Psoas muscle (tissue), 8 donors: ENCODE measurements at places on chromosomes 12 and 14. TPM values are rescaled to one million over a fixed set of nuclear protein-coding genes. Genes with fewer than 3 reads are reported as not detected.

GRCh38 chr12:56565510-56566101 is 44.0 kb downstream of the RBMS2 start:
- peak; percentile 77 for DNase-seq

DNA sequence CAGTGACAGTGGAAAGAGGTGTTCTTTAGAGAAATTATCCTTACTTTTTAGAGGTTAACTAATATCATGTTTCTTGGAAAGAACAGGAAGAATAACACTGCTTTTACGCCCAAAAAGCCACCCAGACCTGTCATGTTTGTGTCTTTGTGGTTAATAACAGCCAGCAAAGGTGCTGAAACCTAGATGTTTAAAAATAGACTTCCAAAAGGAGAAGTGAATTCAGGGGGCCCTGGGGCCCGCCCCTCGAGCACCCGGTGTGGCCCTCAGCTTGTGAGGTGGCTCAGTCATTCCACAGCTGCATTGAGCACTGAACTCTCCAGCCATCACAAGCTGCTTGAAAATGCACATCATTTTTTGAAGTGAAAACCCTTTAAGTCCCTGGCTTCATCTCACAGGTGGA is 20.8 kb upstream of the AMN start:
- no peak for DNase-seq

GRCh38 chr14:55031190-55031589 is 4.2 kb downstream of the SOCS4 start:
- no peak for DNase-seq

DNA sequence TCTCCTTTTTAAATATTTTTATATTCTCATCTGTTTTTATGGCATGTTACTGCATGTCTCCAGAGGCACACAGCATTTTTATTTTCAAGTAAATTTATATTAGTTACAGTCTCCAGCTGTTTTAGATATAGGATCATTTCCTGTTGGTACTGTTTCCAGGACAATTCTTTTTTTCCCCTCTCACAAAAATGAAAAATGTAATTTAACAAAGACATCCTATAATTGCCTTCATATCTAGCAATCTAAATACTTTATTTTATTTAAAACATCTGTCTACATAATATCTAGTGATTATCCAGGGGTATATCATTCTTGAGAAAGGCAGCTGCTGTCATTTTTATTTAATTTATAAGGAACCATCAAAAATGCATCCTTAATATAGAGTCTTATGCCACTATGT is 272.4 kb upstream of the NPAS3 start:
- no peak for DNase-seq

- DNase-seq: peak; percentile 43
Observed at GRCh38 chr12:116559162-116559935, at the start of gene MAP1LC3B2. Gene MAP1LC3B2, plus strand, starts transcription at chr12:116559381. Its CDS starts 16,562 bp downstream, at chr12:116575943.

The MSI1 gene
- total RNA-seq: not detected

DNA sequence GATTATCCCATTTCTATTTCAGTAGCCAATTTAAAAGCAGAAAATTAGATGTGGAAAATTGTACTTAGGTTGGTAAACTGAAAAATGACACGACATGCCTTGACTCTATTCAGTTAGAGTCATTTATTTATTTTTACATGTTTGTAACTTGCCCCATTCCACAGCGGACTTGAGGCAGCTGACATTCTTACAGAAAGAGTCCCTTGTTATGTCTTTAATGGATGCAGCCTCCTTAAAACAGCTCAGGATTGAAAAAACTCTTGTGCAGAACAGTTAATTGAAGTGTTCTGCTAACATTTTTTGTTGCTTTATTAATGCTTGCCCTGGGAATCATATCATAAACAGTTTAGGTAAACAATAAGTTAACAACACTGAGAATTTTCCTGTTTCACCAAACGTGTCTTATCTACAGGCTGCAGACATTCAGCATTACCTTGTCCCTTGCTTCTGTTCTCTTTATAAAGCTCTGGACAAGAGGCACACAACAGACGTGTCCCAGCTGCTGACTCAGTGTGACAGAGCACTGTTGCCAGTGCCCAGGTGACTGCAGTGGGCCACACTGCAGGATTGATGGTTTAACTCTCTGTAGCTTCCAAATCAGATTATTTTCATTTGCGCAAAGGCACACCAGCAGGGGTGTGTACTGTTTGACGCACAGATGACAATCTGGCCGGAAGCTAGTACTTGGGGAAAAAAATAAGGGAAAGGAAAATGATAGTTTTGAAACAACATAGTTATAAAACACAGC is 101.6 kb downstream of the PELI2 start:
- DNase-seq: no peak

DNA sequence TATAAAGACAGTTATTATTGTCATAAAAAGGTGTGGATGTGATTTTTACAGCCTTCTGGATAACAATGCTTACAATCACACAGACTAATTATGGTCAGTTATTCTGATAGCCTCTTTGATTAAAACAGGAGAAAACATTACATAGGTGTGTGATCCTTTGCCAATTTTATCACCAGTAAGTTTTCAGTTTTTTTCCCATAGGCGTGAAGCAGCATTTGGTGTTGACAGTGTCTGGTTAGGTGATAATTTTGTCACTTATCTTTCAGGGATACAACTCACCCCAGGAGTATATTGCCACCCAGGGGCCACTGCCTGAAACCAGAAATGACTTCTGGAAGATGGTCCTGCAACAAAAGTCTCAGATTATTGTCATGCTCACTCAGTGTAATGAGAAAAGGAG is 208.8 kb downstream of the EPS8 start:
- no peak for DNase-seq

DNA sequence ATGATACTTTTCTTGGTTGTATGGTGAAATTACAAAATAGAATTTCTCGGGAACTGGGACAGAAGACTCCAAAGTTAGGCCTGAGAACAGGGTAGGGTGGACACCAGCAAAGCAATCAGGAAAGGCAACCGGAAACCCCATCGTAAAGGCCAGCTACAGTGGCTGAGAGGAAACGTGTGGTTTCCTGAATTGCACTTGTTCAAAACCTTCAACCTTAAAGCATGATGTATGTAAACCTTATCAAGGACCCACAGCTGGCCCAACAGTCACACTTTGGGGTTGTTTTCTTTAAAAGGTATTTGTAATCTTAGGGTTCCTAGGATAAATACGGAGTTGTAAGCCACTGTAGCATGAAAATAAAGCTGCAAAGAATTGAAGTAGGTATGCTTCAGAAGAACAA is 2.2 kb upstream of the PTGDR start:
- DNase-seq: no peak

DNA sequence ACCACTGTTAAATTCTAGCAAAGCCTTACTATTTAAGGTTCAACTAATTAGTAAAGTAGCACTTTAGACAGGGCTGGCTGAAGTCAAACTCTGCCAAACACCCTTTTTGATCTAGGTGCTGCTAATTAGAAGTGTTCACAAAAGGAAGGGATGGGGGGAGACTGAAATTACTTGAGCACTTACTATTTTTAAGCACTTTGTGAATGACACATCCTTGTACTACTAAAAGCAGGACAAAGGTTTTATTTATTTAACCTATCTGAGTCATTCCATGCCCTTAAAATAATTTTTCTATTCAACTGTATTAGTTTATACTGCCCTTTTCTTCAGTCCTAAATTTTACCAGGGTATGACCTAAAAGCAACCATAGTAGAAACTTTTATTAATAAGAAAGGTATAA is 20.1 kb downstream of the MBIP start:
- no peak for DNase-seq

The LRP1-AS gene
- total RNA-seq: not detected

The POTEM gene
- not detected for total RNA-seq

DNA sequence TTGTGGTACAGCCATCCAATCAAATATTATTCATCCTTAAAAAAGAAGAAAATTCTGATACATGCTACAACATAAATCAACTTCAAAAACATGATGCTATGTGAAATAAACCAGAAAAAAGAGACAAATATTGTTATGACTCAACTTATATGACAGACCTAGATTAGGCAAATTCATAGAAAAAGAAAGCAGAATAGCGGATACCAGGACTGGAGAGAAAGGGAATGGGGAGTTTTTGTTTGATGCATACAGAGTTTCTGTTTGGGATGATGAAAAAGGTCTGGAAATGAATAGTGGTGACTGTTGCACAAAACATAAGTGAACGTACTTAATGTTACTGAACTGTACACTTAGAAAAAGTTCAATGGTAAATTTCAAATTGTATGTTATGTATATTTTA is 82.3 kb downstream of the SPPL3 start:
- no peak for DNase-seq

The PLEKHD1 gene
- 0.08 TPM for total RNA-seq

DNA sequence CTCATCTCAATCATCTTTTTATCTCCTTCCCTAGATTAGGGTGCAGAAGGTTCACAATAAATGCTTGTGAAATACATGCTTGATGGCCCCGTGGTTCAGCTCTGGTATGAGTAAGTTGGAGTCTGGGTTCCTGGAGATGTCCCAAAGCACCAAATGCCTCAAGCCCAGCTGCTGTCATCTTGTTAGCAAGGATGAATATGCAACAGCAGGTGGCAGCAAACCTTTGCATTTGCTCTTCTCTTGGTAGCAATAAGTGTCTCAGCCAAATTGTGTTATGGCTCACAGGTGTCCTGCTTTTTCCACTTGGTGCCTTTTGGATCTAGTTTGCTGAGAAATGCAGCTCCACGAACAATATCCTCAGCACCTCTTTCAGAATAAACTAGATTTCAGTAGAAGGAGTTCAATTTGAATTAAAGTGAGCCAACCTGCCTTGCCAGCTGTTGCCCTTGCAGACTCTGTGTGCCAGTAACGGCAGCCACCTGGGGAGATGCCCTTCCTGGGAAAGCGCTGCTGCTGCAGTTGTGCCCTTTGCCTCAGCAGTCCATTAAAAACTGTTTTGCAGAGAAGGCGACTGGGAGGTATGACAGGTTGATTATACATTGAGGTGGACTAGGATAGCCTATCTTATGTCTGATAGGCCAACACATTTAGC is 417.3 kb downstream of the SNAPC1 start:
- DNase-seq: no peak

DNA sequence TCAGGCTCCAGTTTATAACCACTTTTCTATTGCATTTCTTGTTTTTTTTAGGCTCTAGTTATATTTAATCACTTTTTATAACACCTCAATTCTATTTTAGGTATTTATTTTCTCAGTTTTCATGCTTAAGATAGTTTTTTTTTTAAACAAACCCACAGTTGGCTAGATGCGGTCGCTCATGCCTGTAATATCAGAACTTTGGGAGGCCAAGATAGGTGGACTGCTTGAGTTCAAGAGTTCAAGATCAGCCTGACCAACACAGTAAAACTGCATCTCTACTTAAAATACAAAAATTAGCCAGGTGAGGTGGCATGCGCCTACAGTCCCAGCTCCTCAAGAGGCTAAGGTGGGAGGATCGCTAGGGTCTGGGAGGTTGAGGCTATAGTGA is 93.0 kb downstream of the PPP1R12A start:
- DNase-seq: no peak

DNA sequence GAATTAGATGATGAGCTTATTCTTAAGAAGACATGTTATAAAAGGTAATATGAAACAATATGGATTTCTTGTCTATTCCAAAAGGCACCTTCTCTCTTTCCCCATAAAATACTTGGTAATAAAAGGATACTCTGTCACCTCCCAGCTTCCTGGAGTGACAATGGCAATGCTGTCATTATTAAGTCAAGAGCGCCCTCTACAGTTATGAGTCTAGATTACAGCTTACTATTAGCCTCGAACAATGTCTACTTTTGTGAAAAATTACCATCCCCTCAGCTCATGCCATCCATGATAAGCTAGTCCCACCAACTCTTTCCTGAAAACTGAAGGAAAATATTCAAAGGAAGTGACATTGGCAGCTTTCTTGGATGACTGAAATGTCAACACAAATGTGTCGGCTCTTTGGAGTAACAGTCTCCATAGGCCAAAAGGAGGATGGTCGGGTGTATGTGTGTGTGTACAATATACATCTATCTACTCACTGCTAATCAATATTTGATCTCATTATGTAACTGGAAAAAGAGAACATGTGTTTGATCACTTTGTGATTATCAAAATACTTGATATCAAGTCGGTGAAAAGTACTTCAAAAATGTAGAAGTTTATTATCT is 48.7 kb upstream of the CDKN3 start:
- DNase-seq: no peak

DNA sequence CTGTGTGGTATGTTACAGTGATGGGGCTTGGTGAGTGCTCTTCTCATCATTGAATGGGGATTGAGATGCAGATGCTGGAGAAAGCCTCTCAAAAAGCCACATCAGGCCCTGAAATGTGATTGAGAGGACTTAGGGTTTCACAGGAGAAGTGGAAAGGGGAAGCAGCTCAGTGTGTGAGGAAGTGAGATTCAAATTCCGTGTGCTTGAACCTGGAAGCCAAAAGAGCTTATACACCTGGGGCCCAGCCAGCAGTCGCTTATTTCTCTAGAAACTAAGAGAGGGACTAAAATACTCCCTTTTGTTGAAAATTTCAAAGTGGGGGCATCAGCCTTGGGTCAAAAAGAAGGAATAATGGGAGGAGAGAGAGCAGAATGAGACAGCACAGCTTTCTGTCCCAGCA is 39.1 kb upstream of the GZMB start:
- no peak for DNase-seq

The BLOC1S1 gene
- total RNA-seq: 127 TPM

The NPFF gene
- not detected for total RNA-seq

- no peak for DNase-seq
Observed at GRCh38 chr12:57874166-57875108, 27.9 kb upstream of the CTDSP2 start.

DNA sequence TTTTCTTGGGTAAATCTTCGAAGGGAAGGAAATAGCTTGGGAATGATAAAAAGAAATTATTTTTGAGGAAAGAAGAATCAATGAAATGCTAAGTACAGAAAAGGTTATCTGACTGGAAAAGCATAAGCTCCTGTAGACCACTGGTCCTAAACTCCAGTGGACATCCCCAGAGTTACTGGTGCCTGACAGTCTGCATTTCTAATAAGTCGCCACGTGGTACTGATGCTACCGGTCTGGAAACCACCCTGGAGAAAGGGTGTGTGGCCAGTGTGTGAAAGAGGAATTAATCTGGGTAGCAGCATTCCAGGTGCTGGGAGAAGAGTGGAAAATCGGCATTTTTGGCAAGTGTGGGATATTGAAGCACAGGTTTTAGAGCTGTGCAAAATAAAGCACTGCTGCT is 73.3 kb downstream of the FBXW8 start:
- DNase-seq: no peak

GRCh38 chr12:81896771-81897170 is 137.6 kb upstream of the PPFIA2 start:
- DNase-seq: no peak

The RAPGEF3 gene
- total RNA-seq: 14.7 TPM

The JDP2 gene
- 24.5 TPM for total RNA-seq

- DNase-seq: no peak
Observed at GRCh38 chr12:98863167-98863566, 218.1 kb downstream of the APAF1 start.

The SDR9C7 gene
- total RNA-seq: 0.13 TPM

The SUPT16H gene
- 29.2 TPM for total RNA-seq

The FOXN4 gene
- not detected for total RNA-seq

The OTOGL gene
- 0.26 TPM for total RNA-seq

DNA sequence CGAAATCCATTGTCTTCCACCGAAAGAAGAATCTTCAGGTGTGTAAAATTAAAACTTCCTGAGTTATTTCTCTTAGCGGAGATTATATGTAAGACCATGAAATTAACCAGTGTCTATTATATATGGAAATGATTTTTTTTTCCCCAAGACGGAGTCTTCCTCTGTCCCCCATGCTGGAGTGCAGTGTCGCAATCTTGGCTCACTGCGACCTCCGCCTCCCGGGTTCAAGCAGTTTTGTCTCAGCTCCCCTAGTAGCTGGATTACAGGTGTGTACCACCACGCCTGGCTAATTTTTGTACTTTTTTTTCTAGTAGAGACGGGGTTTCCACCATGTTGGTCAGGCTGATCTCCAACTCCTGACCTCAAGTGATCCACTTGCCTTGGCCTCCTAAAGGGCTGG is 2.8 kb downstream of the RAN start:
- DNase-seq: no peak

- no peak for DNase-seq
Observed at GRCh38 chr12:28586481-28586880, 396.2 kb downstream of the CCDC91 start.
